ENCODE measurements at places on chromosomes 3 and 15. TPM values are rescaled to one million over a fixed set of nuclear protein-coding genes. Genes with fewer than 3 reads are reported as not detected.

The TNFAIP8L3 gene
- total RNA-seq: 6.9 TPM

The TMEM207 gene
- not detected for total RNA-seq

The PLA2G4F gene
- total RNA-seq: not detected

The EPHA6 gene
- total RNA-seq: not detected

The ANKRD34C gene
- not detected for total RNA-seq

The RASGRF1 gene
- not detected for total RNA-seq

The INAFM2 gene
- 26.2 TPM for total RNA-seq

The RPS17 gene
- total RNA-seq: 1,254 TPM

The HTD2 gene
- total RNA-seq: 11.4 TPM

The STX19 gene
- 0.07 TPM for total RNA-seq

The PLA1A gene
- 0.13 TPM for total RNA-seq

The LRRK1 gene
- 16.6 TPM for total RNA-seq

The PRRT3 gene
- total RNA-seq: 4.7 TPM

The VGLL3 gene
- 93.0 TPM for total RNA-seq

The IL17RD gene
- 3.4 TPM for total RNA-seq

The RTP3 gene
- not detected for total RNA-seq

All from smooth muscle cell of the pulmonary artery (primary cell).